ENCODE measurements at places on chromosomes 6 and 20.

- DNase-seq: no peak
These were observed 382.0 kb downstream of the TAF4 start for GRCh38 chr20:61683721-61684120.

- no peak for DNase-seq
These were observed 5.4 kb upstream of the KCNQ5 start for GRCh38 chr6:72616406-72617015.

- DNase-seq: no peak
These were observed 25.3 kb downstream of the RIPOR2 start for GRCh38 chr6:24910331-24910960.

GRCh38 chr20:37228656-37229055, 33.0 kb downstream of the GHRH start:
- DNase-seq: no peak

GRCh38 chr20:8372824-8373380, 240.8 kb downstream of the PLCB1 start:
- DNase-seq: no peak

- no peak for DNase-seq
These were observed 128.2 kb upstream of the SIM1 start for GRCh38 chr6:100592929-100593328.

DNA sequence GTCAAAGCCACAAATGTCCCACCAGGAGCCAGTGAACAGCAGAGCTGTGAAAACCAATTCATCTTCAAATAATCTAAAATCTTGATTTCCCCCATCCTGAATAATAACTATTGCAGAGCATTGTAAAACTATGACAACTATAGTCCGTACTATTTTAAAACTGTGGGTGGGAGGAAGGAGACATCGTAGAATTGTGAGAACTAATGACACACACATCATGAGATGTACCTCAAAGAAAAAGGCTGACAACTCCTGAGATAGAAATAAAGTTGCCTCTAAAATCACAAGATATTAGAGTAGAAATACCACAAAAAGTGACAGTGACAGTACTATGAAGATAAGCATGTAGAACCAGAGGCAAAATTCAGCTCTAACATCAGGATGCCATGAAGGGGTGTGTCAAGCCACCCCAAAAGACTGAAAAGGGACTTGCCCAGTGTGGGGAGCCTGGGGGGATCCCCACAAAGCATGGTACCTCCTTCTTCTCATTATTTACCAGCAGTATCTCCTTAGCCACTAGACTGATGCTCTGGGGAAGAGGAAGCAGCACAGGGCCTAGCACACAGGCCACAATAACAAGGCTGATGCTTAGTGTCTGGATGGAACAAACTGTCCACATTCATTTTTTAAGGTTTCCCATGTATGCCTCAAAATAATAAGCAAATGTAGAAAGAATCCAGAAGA, 13.4 kb downstream of the NAPB start:
- no peak for DNase-seq

- DNase-seq: no peak
These were observed 25.6 kb downstream of the ARHGAP18 start for GRCh38 chr6:129684323-129684884.

- no peak for DNase-seq
These were observed 5.8 kb downstream of the TUBB start for GRCh38 chr6:30725713-30726505.

- DNase-seq: no peak
These were observed 61.9 kb downstream of the UNC5CL start for GRCh38 chr6:40977085-40977484.

- no peak for DNase-seq
These were observed 35.5 kb downstream of the UBD start for GRCh38 chr6:29524044-29524443.

- DNase-seq: no peak
These were observed 141.1 kb upstream of the CITED2 start for GRCh38 chr6:139515511-139515910.

DNA sequence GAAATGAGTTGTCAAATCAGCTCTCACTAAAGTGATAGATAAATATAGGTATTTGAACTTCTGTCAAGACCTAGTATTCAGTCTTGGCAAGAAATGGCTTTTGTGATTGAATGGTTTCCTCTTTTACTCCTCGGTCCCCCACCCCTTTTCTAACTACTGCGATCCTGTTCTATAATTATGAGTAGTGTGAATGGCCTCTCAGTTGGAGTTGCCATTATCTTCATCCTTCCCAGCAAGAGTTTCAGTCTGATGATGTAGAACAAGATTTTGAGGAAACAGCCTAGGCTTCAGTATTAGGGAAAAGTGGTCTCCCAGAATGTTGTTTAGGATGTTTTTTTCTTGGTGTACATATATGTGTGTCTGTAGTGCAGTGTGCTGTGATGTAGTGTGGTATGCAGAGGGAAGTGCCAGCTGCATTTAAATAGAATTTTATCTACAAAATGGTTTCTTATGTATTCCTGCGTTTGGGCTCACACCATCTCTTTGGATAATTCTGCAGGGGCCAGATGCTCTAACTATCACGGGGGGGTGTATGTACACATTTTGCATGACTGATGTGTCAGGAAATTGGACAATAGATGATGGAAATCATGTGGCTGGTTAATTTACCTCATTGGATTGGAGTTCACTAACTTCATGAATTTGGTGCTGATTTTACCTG, 180.1 kb upstream of the MMS22L start:
- no peak for DNase-seq

DNA sequence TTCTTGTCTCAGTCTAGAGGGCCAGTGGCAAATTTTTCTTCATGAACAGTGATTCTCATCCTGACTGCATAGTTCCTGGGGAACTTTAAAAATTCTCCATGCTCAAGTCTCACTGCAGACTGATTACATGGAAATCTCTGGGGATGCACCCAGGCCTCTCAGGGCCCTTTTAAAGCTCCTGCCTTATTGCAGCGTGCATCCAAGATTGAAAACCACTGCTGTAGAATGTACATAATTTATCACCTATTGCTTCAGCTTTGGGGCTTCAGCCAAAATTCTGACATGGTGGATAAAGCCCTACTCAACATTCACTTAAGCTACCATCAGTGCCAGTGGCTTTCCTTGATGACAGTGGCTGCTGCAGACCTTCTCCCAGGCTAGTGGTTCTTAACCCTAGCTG, 143.8 kb downstream of the BTBD3 start:
- DNase-seq: no peak

GRCh38 chr6:22878324-22878701, 308.9 kb downstream of the HDGFL1 start:
- DNase-seq: no peak

DNA sequence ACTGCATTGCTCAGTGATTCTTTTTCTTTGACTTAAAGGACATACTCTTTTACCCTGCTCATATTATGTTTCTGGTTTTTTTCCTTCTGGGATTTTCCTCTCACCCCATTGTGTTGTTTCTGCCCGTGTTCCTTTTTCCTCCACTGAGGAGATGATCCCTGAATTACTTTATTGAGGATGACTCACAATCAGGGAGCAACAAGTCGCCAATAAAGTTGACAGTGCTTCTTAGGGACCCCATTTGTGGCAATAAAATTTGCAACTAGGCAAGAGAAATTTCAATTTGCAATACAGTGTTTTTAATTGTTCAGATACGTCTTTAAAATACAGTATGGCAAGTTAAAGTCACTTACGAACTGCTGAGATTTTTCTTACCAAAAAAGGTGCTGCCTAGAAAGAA, 217.9 kb downstream of the SOX4 start:
- DNase-seq: no peak

GRCh38 chr20:46832555-46832954, 62.1 kb upstream of the EYA2 start:
- DNase-seq: no peak

DNA sequence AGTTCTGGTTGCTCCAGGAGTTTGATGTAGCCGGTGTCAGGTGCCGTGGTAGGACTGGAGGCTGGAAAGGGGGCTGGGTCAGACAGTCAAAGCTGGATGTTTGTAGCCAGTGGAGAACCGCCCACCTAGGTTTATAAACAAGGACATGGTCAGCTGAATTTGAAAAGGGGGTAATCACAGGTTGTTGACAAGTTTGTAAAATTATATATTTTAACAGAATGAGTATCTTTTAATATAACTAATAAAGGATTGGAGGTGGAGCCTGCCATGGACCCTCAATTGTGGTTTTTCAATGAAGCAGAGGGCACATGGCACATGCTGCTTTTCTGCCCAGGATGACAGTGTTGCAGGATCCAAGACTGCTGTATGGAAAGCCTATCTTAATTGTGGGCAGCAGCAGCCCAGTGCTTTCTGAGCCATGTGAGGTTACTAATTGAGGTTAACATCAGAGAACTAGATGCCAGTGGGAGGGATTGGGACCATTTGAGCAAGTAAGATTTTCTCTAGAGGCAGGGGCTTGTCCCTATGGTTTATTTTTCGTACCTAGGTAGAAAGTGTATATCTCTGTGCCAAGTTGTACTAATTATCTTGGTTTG, 9.7 kb downstream of the HECA start:
- DNase-seq: no peak
